Left ventricle myocardium superior (tissue), 1 donor: ENCODE measurements at places on chromosomes 11 and 22.

DNA sequence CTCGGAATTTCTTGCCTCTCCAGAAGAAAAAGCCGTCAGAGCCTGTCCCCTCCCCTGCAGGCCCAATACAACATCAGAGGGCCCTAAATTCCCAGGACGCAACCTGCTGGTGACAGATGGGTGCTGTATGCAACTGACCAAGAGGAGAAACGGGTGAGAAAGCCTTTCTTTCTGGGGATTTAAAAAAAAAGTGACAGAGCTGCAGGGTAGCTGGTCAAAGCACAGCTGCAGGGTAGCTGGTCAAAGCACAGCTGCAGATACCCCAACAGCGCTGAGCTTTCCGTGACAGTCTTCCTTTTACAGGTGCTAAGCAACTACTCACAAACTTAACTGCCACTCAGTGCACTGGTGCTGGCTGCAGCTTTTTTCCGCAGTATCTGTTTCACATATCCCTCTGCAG lies 17.8 kb downstream of the AP1B1 start:
- no peak for DNase-seq

GRCh38 chr11:132943357-132943705 lies 589.0 kb downstream of the OPCML start:
- no peak for DNase-seq

- DNase-seq, result no peak
Measured at GRCh38 chr11:118572981-118573550, 857 bp downstream of the ARCN1 start.

DNA sequence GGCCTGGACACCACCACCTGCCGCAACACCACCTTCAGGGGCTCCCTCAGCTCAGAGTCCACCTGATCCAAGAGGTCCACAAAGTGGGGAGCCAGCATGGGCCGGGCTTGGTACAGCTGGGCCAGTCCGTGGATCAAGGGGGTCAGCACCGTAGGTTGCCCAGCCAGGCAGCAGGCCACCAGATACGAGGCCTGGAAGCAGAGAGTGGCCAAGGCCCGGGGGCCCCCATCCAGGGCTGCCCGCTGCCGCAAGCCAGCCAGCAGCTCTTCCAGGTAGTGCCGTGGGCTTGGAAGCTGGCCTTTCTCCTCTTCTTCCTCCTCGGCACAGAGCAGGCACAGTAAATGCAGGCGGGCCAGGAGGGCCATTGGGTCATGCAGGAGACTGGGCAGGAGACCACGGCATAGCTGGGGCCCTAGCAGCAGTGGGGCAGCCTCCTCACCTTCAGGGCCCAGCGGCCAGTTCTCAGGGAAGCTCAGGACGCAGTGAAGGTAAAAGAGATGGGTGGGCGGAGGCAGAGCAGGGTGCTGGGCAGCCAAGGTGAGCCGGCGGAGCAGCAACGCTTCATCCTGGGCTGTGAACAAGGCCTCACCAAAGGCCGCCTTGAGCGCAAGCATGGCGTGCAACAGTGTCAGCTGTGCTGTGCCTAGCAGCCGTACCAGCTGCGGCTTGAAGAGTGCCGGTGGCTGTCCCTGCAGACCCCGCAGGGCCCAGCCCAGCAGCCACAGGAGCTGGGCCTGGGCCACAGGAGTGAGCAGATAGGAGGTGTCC lies 1.7 kb downstream of the AP5B1 start:
- DNase-seq, result no peak

DNA sequence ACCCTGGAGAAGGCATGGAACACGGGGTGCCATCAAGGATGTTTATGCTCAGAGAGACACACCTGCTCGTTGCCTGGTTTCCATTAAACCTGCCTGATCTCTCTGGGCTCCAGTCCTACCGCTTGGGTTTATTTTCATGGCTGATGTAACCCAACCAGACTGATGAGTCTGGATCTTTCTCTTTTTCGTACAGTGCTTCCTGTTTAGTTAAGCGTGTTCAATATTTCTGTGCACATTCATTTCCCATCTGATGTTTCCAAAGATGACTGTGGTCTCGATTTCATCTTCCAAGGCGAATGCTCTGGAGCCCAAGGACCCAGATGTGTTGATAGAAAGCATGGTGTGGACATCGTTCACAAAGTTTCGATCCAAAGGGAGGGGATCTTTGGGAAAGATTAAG lies 84.3 kb downstream of the SNX19 start:
- DNase-seq, result no peak
